ENCODE measurements at places on chromosomes 2 and 18. TPM values are rescaled to one million over a fixed set of nuclear protein-coding genes. Genes with fewer than 3 reads are reported as not detected.
A peak's percentile ranks its signal among the peaks of the same experiment; 100 is the strongest.

SAG gene
- not detected for total RNA-seq

INHA gene
- total RNA-seq: 3.6 TPM

C2orf72 gene
- total RNA-seq: 0.77 TPM

ACMSD gene
- not detected for total RNA-seq

MYOM1 gene
- total RNA-seq: 1.2 TPM

NEUROD1 gene
- total RNA-seq: not detected

DNA sequence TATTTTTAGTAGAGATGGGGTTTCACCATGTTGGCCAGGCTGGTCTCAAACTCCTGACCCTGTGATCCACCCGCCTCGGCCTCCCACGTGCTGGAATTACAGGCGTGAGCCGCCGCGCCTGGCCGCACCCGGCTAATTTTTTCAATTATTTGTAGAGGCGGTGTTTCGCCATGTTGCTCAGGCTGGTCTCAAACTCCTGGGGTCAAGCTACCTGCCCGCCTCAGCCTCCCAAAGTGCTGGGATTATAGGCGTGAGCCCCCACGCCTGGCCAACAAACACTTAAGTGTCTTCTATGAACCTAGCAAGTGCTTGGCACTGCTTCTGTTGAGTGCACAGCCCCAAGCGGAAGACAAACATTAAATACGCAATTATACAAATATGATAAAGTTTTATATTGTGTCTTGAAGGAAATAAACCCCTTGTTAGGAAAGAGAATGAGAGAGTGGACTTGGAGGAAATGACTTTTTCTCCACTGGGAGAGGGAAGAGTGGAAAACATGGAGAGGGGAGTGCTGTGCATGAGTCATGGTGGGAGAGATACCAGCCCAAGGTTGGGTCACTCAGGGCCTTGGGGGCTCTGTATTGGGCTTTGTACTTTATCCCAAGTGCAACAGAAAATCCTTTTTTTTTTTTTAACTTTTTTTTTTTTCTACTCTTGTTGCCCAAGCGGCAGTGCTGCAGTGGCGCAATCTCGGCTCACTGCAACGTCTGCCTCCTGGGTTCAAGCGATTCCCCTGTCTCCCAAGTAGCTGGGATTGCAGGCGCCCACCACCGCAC is 41.4 kb upstream of the ACTR2 start:
- no peaks in the 10 kb centered on the region for H3K36me3 ChIP-seq
- DNase-seq: no peak
- no peak overlapping the region for H3K27ac ChIP-seq
- no peak overlapping the region for H3K4me3 ChIP-seq

DNA sequence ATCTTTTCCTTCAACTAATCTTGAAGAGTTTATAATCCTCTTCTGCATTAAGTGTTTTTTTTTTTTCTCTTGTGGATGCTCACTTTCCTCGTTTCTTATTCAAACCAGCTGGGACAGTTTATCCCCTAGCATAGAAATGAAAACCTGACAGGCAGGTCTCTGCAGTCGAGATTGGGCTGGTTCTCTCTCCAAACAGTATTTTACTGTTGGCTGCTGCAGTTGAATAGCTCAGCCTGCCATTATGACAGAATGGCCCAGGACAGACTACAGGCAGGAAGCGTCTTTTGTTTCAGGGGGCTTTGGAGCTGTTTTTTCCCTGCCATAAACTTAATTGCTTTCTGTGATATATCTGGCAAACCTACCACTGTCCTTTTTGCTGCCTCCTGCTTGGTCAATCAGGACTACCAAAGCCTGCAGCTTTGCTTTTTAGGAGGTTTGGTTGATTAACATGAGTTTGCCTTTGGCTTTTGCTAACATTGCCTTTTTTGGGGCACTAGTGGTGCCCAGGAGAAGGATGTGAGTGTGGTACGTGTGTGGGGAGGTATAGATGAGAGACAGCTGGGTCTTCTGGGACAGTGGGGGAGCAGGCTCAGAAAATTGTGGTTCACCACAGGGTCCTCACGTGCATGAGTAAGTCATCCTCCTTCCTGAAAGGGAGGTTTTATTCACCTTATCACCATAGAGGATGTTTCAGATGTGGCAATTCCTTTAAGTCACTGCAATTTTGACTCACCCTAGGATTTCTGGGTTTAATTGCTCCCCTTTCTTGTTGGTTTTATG is 128.7 kb downstream of the LYPD6B start:
- DNase-seq: no peak
- H3K4me1 ChIP-seq: peaks cover 56% of the 10 kb centered on the region
- H3K4me3 ChIP-seq: no peak overlapping the region
- H3K36me3 ChIP-seq: peaks cover 2% of the 10 kb centered on the region

DNA sequence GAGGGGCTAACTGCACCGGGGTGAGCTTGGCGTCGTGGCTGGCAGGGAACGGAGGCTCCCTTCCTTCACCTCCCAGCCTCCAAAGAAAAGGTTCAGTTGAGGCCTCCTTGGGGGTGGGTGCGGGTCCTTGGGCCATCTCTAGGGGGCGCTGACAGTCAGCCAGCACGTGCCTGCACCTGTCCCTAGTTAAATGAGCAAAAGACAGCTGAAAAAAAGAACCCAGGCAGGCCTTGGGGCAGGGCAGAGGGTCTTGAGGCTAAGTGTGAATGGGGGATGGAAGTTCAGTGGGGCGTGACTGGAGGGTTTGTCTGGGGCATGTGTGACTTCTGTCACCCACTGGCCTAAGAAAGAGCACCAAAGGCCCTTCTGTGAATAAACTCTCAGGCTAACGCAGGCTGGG is 56.4 kb downstream of the ZFP36L2 start:
- peaks cover 42% of the 10 kb centered on the region for H3K4me1 ChIP-seq
- no peak for DNase-seq
- no peak overlapping the region for H3K4me3 ChIP-seq

DNA sequence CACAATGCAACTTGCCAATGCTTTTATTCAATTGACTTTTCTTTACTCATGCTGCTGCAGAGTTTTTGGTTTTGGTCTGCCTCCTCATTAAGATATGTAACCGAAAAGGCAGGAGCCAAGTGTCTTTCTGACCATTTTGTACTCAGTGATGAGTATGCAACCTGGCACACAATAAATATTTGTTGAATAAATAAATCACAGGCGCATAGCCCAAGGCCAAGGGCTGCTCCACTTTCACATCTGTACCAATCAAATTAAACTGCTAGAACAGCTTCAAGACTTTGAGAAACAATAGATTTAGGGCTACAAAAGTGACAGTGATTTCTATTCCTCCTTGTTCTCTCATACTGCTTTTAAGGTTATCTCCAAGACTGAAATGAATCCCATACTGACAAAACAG is 828.2 kb downstream of the RNF144A start:
- H3K36me3 ChIP-seq: no peaks in the 10 kb centered on the region
- H3K4me3 ChIP-seq: no peak overlapping the region
- no peaks in the 10 kb centered on the region for H3K27me3 ChIP-seq
- peaks cover 2% of the 10 kb centered on the region for H3K4me1 ChIP-seq
- no peak for DNase-seq
- H3K27ac ChIP-seq: no peak overlapping the region

- no peak overlapping the region for H3K4me3 ChIP-seq
- H3K4me1 ChIP-seq: no peaks in the 10 kb centered on the region
- no peaks in the 10 kb centered on the region for H3K27me3 ChIP-seq
- no peak for DNase-seq
- no peak overlapping the region for H3K27ac ChIP-seq
Measured at GRCh38 chr2:140880573-140880972, 1250.2 kb downstream of the LRP1B start.

- DNase-seq: no peak
- H3K36me3 ChIP-seq: peaks cover 18% of the 10 kb centered on the region
- H3K27ac ChIP-seq: no peak overlapping the region
Measured at GRCh38 chr2:232085826-232086425, 124.4 kb downstream of the DIS3L2 start.

DNA sequence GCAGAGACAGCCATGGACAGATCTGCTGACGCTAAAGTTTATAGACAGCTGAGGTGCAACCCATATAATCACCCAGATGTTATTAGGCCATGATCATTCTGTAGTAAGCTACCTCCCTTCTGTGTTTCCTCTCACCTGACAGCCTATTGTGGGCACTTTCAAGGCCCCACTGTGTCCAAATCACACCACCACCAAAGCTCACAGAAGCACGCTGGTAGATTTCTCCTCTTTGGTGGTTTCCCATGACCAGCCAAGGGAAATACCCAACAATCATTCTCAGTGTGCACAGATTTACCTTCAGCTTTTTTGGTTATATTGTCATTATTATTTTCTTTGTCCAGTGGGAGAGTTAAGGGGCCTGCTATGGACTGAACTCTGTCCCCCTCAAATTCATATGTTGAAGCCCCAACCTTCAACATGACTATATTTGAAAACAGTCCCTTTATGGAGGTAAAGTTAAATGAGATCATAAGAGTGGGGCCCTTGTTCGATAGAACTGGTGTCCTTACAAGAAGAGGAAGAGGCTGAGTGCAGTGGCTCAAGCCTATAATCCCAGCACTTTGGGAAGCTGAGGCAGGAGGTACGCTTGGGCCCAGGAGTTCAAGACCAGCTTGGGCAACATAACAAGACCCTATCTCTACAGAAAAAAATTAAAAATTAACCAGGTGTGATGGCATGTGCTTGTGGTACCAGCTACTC is 74.0 kb upstream of the MSH6 start:
- H3K36me3 ChIP-seq: no peaks in the 10 kb centered on the region
- no peaks in the 10 kb centered on the region for H3K4me1 ChIP-seq
- H3K4me3 ChIP-seq: no peak overlapping the region
- no peak for DNase-seq
- no peaks in the 10 kb centered on the region for H3K27me3 ChIP-seq
- H3K27ac ChIP-seq: no peak overlapping the region

DNA sequence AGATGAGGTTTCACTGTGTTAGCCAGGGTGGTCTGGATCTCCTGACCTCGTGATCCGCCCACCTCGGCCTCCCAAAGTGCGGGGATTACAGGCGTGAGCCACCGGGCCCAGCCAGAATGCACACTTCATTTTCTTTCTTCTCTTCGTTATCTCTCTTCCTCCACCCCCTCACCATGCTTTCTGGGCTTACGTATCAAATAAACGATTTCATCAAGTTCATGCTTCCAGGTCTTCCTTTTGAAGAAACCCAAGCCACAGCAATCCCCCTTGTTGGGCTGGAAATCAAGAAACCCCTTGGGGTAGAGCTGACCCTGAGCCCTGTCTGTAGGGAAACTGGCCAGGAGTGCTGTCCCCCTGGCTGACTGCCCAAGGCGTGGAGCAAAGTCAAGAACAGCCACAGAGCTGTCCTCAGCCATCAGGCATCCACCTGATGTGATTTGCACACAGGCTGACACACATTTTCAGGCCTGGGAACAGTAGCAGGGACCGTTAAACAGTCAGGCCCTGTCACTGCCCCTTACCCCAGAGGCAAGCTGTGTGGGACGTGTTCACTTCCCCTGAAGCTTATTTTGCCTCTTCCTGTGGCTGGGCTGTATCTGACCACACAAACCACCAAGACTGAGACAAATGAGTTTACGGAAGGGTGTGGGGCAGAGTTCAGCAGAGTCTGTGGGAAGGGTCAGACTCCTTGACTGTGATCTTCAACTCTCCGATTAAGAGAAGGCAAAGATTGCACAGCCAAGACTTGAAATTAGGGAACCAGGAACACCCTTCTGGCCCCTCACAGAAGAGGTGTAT is 15.1 kb upstream of the NMUR1 start:
- H3K36me3 ChIP-seq: no peaks in the 10 kb centered on the region
- H3K4me1 ChIP-seq: peaks cover 2% of the 10 kb centered on the region
- no peak overlapping the region for H3K4me3 ChIP-seq
- no peak overlapping the region for H3K27ac ChIP-seq

DNA sequence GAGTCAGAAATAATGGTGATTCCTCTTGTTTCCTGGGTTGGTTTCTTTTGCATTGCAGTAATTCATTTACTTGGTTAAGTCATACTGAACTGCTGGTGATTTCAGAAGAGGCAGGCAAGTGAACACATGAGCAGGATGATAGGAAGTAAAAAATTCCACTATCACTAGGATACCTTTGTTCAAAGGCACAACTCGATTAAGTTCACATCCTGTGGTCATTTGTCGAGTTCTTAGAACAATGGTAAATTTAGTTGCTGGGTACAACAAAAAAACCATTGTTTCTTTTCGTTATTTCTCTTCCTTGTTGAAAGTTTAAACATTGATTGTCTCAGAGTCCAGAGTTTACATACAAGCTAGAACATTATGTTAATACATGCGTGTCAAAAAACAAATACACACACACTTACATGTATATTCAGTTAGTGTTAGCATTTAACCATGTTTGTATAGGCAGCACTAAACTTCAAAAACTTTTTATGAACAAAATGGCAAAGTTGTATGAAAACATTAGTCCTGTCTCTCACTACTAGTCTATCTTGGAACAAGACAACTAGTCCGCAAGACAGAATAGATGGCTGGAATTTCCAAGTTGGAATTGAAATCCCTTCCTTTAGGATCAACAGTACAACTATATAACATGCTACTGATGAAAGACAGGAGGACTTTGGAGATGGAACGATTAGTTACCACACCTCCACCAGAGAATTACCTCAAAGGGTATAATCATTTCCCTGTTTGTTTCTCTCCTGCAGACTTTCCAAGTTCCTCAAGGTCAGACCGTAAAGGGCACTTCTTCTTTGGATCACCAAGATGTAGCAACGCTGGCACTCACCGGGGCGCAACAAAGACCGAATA is 26.2 kb downstream of the STK39 start:
- H3K27ac ChIP-seq: no peak overlapping the region
- no peak overlapping the region for H3K4me3 ChIP-seq
- no peaks in the 10 kb centered on the region for H3K36me3 ChIP-seq
- peaks cover 10% of the 10 kb centered on the region for H3K4me1 ChIP-seq
- H3K27me3 ChIP-seq: no peaks in the 10 kb centered on the region

DNA sequence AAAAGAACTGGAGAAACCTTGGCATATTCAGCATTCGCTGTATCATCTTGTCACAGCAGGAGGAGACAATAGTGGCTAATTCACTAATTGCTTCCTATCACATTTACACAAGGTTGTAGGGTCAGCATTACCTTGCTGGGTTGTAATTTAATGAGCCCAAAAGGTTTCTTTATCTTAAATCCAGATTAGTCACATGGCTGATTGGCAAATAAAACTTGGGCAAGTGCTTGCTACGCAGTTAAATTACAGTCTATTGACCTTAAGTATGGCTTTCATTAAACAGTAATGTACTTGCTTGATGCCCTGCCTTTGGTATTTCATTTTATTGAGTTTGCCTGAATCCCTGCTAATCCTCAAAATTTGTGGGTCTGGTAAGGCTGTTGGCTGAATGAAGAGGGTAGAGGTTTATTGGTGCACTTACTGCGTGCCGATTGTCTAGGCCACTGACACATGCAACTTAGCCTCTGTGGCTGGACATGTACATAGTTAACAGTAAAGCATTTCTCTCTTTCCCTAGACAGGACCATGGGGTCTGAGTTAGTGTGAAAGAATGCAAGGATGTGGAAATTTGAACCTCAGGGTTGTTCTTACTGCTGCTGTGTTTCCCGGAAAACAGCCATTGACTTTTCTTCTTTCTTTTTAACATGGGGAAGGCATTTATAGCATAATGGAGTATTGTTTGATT is 34.3 kb downstream of the FMNL2 start:
- peak overlapping the region; percentile 81 for H3K27ac ChIP-seq
- no peaks in the 10 kb centered on the region for H3K36me3 ChIP-seq
- peaks cover 36% of the 10 kb centered on the region for H3K4me1 ChIP-seq

GRCh38 chr2:39642051-39642718 is 23.5 kb upstream of the TMEM178A start:
- no peaks in the 10 kb centered on the region for H3K36me3 ChIP-seq
- H3K27ac ChIP-seq: no peak overlapping the region
- DNase-seq: no peak
- H3K27me3 ChIP-seq: no peaks in the 10 kb centered on the region

GRCh38 chr2:151857650-151858049 is 29.4 kb upstream of the ARL5A start:
- H3K4me3 ChIP-seq: no peak overlapping the region
- no peak overlapping the region for H3K27ac ChIP-seq
- H3K27me3 ChIP-seq: no peaks in the 10 kb centered on the region
- no peaks in the 10 kb centered on the region for H3K36me3 ChIP-seq
- no peak for DNase-seq

GRCh38 chr2:113724010-113724409 is 32.4 kb downstream of the SLC35F5 start:
- H3K4me3 ChIP-seq: no peak overlapping the region
- DNase-seq: no peak
- H3K27me3 ChIP-seq: no peaks in the 10 kb centered on the region
- no peak overlapping the region for H3K27ac ChIP-seq
